Hepatocyte (in vitro differentiated cells): ENCODE measurements at places on chromosomes 4 and X. TPM values are rescaled to one million over a fixed set of nuclear protein-coding genes. Genes with fewer than 3 reads are reported as not detected.

DNA sequence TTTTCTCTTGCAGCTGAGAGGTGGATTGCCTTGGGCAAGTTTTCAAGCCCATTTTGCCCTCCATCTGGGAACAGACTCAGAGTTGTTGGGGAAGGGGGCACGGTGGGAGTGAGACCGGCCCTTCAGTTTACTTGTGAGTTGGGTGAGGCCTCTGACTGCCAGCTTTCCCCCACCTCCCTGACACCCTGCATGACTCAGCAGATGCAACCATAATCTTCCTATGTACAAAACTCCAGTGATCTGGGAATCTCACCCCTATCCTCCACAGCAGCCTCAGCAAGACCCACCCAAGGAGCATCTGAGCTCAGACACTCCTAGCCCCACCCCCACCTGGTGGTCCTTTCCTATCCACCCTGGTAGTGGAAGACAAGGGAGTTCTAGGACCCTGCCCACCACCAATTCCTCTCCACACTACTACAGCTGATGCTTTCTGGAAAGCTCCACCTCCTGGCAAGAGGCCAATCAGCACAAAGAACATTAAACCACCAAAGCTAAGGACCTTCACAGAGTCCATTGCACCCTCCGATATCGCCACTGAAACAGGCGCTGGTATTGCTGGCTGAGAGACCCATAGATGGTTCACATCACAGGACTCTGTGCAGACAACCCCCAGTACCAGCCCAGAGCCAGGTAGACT is 99.4 kb upstream of the STK26 start:
- DNase-seq, result no peak

- no peak for DNase-seq
Measured at GRCh38 chr4:107586371-107586770, 133.7 kb downstream of the PAPSS1 start.

DNA sequence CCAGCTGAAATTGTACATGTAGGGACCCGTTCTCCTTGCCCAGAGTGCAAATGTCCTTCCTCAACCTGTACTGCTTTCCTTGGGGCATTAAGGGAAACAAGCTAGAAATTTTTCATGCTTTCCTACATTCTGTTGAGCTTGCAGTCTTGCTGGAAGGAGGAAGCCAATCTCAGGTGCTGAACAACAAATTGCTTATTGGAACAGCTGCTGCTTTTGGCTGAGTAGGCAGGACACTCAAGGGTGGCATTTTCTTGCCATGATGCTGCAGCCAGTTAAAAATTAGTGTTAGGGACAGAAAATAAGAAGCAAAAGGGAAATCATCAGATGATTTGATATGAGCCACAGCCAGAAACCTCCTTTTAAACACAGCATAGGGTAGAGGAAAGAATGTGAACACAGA is 223.7 kb downstream of the QDPR start:
- no peak for DNase-seq

ZNF182 gene
- 3.3 and 5.0 TPM in 2 replicates for total RNA-seq

C4orf50 gene
- total RNA-seq, result 0.04 TPM in 1 of 2 replicates, not detected in the other

PHKA1 gene
- total RNA-seq, result 6.3 and 6.7 TPM in 2 replicates
